ENCODE measurements at places on chromosomes 3 and 15.

DNA sequence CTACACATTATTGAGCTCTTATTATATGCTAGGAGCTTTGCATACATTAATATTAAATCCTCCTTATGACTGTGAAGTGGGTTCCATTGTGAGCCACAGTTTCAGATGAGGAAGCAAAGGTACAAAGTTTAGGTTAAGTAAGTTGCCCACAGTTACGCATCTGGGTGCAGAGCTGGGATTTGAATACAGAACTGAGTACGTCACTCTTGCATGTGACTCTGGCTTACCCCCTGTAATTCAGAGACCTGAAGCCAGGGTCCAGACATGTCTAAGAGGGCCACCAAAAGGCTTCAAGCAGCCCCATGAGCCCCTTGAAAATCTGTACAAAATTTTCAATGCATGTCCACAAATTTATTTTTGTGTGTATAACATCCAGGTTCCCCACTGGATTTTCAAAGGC, 71.8 kb downstream of the KLF15 start:
- no peak for DNase-seq

DNA sequence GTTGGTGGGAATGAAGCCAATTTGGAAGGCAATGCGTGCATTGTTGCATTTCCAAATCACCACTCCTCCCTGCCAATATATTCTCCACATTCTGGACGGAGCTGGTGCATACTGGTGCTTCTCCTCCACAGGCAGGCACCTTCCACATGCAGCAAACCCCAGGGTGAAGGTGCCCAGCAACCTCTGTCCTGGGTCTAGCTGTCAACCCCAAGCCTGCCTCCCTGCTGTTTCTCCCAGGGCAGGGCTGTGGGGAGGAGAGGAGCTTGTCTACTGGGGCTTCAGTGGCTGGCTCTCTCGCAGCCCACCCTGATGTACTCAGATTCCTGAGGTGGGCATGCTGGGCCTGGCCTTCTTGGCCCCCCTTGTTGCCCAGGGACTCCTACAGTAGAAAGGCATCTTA, 20.1 kb downstream of the GASK1A start:
- no peak for DNase-seq

DNA sequence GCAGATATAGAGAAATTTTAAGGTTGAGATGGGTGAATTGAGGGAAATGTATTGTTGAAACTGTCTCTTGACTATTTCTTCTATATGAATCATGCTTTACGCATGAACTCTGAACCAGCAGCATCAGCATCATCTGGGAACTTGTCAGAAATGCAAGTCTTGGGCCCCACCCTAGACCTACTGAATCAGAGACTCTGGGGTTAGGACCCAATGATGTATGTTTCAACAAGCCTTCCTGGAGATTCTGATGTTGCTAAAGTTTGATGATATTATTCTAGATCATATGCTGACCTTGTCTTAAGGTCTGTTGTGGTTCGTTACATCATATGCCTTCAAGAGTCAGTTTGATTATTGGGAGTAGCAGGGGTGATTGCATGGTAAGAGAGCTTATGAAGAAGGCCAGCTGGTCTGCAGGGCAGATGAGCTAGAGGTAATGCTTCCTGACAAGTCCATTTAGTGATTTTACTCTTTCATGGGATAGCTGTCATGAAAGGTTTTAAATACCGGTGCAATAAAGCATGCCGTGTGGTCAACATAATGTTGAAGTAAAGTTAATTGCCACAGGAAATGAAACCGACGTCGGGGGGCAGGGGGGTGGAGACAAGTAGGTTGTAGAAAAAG, 152.4 kb upstream of the MRPL3 start:
- no peak for DNase-seq

DNA sequence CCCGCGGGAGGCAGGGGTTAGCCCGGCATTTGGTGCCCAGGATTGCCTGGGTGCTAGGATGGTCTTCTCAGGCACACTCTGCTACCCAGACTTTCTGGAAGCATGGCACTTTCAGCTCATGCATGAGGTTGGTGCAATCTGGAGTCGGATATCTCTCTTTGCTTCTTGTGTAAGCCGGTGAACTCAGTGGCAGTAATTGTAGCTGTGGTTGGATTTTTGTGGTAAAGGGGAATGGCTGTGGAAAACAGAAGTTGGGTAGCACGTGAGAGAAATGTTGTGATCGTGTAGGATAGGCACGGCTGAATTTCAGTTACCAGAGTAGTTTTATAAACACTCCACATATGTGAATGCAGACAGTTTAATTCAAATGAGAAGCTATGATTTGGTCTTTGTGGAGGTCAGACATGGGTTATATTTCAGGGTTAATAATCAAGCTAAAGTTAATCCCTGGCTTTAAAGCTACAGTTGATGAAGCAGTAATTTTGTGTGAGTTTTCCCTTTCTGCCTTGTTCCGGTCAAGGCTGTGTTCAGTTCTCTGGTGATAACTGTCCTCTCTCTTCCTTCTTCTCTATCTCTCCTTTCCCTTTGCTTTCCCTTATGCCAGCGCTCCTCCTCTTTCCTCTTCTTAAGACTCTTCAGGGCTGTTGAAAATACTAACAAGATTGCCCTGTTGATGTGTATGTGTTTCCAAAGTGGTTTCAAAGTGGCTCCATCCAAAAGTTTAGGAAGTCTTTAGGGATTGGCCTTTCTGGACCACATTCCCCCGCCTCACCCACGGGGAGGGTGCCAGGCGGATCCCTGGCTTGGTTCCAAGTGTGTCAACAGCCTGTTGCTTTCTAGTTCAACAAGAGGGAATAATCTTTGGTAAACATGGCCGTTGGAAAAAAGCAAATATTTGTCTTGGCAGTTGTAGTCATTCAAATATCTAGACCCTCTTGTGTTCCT, 404.6 kb upstream of the C2CD4B start:
- DNase-seq: peak; percentile 80

- no peak for DNase-seq
These were observed at the start of gene LRRC2 for GRCh38 chr3:46566040-46566641. Gene LRRC2 (minus strand): TSS chr3:46566302. CDS start chr3:46551591, 14,711 bp downstream.

DNA sequence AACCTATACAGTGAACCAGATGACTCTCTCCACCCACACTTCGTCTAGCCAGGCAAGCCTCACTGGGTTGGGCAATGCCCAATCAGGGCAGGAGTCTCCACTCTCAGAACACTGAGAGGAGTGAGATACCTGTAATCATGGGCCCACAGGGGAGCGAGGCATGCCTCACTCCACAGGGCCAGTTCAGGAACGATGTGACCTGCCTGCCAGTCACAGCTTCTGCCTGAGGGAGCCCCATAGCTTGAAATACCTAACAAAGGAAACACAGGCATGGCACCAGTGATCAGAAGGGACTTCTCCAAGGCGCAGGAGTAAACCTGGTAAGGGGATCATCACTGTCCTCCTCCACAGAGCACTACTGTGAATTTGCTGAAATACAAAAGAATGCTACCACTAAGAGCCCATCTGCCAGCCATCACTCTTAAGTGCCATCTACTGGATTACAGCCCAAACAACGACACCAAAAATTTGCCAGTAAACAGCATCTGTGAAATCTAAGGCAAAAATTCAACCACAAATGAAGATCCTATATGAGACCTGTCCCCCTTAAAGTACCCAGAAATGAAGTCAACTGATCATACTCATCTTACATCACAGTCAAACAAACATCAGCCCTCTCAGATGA, 689.9 kb upstream of the SEMA6D start:
- no peak for DNase-seq

DNA sequence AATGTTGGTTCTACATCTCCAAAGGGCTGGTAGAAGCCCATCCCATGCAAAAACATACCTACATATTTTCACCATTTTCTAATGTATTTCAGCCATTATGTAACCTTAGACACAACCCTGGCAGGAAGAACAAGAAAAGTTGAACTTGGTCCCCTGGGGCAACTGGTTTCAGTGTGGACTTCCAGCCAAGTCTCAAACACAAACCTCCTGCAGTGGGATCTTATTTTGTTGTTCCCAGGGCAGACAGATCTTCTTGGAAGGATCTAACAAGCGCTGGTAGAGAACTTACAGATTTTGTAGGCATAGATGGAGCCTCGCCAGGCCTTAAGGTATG, 96.3 kb downstream of the ADAMTS17 start:
- DNase-seq: peak; percentile 42

- DNase-seq: peak; percentile 90
These were observed 960 bp upstream of the KLF13 start for GRCh38 chr15:31325595-31326155.

- DNase-seq: no peak
These were observed 19.9 kb downstream of the KPNA4 start for GRCh38 chr3:160545504-160545871.

GRCh38 chr3:120095979-120096426, 1.8 kb upstream of the GSK3B start:
- no peak for DNase-seq

GRCh38 chr15:101852356-101852755, 40.4 kb downstream of the OR4F15 start:
- DNase-seq: no peak

- DNase-seq: no peak
These were observed 60.0 kb downstream of the TMOD3 start for GRCh38 chr15:51889486-51889885.

DNA sequence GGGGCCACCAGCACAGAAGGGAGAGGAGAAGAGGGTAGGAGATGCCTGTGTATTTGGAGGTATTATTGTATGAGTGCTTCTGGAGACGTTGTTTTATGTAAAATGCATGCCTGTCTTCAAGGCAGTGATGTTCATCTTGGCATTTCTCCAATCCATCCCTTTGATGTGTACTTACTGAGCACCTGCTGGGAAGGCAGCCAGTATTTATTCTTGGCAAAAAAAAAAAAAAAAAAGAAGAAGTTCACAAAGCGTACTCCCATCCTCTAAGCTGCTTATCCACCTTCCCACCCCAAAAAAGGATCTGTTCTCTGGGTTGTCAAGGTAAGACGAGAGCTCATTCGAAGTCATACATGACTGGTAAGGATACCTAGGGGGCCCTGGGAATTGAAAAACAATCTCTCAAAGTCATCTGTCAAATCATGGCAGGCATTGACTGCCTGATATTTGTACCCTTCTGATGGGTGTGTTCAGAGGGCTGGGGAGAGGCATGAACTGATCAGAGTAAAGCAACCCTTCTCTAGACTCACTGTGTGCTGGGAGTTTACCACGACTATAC, 30.0 kb upstream of the SLC6A1 start:
- no peak for DNase-seq

DNA sequence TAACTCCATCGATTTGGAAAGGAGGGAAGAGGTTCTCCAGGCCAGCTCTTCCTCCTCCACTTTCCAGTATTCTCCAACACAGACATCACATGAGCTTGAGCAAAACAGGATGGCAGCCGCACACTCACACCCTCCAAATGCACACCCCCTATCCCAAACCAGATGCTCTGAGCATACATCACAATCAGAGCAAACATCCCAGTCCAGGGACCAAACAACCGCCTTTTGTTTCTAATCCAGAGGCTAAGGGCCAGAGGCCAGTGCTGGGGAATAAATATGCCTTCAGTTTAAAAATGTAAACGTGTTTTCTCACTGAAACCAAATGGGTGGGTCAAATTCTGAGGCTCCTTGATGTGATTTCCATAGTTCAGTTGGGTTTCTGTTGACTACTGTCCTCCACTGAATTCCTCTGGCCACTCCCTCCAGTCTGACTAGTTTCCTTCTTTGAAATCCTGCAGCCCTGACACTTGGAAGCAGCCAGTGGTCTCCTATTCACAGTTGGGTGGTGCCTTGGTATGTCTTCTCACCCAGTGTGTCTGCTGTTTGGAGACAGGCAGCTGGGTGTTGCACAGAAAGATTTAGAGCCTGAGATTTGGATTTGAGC, 19.2 kb upstream of the MFGE8 start:
- no peak for DNase-seq

GRCh38 chr15:90000186-90001001, 730 bp upstream of the ZNF710 start:
- peak; percentile 64 for DNase-seq

- no peak for DNase-seq
These were observed 25.2 kb downstream of the GOLGA6D start for GRCh38 chr15:75307778-75308390.

DNA sequence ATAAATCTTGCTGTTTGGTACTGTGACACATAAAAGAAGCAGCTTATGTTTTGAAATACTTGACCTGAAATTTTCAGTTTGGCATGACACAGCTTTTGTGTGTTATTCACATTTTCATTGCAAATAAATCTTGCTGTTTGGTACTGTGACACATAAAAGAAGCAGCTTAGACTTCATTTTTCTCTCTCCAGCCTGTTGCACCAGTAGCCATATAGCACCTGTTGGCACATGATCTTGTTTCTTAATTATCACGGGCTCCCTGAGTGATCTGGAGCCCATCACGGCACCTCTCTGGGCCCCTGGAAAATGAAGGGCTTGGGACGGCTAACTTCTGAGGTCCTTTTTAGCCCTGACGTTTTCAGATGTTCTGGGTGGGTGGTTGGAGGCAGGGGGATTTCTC, 77.4 kb upstream of the SLCO3A1 start:
- no peak for DNase-seq

GRCh38 chr3:177567833-177568232, 370.6 kb upstream of the TBL1XR1 start:
- DNase-seq: no peak

DNA sequence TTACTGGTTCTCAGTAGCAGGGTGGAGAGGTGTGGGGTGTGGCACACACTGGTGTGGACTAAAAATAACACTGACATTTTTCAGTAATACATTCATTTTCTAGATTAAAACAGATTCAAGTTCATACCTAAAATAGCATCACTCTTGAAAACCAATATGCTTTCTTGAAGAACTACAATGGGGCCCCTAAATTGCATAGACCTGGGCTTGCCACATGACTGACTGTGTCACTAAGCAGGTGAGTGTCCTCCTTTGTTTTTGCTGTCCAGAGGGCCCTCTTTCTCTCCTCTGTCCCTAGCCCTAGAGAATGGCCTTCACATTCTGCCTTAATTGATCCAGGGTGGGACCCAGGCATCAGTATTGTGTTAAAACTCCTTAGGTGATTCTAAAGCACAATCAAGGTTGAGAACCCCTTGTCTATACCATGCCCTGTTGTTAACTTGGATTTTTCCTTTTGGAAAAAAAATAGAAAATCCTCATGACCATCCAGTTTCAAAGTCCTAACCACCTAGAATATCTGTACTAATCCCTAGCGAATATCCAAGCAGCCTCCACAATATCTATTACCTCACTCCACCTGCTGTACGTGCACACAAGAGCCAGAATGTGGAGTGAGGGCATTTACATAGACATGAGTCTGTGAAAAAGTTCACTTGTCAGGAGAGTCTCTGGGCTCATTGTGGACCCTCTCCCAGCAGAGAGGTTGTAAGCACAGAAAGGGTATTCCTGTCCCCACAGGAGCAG, 18.7 kb upstream of the TMEM41A start:
- DNase-seq: no peak

DNA sequence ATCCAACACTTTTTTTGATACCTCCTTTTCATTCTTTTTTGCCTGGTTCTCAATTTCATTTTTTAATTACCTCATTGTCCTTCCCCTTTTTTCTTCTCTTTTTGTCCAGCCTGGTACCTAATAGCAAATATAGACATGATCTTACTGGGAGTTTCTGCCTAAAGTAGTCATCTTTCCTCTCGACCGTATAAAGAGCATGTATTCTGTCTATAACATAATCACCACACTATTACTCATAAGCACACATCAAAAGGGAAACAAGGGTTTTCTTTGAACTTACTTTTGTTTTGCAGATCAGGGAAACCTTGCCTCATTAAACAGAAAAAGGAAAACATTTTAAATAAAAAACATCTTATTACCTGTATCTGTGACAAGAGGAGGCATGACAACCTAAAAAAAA, 33.0 kb downstream of the FAM98B start:
- no peak for DNase-seq
